ENCODE measurements at places on chromosomes 1 and 21.

DNA sequence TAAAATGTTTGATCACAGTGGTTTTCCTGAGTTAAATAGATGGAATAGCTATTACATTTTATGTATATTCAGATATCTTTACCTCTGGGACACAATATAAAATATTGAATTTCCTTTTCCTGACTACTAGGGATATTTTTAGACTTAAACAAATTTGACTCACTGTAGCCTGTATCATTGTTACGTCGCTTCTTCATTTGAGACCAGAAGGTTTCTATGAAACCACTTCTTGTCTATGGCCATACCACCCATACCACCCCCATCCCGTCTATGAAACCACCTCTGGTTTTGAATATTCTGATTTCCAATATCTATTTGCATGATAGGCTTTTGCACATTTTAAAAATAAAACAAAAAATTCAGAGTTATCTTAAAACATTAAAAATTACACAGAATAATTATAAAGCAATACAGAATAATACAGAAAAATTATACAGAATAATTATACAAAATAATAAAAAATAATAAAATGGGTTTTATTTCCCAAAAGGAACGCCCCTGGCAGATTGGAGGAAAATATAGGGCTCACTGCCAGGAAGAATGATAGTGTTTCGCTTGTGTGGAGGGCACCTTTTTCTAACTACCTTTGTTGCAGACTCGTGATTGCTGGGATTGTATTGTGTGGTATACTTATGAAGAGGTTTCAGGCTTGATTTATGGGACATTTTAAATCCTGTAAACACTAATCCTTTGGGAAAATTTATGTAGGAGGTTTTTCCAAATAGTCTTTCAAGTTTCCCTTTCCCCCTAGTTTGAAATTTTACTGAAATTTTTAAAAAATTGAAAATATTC, 4.7 kb downstream of the SPEN start:
- DNase-seq, result no peak

DNA sequence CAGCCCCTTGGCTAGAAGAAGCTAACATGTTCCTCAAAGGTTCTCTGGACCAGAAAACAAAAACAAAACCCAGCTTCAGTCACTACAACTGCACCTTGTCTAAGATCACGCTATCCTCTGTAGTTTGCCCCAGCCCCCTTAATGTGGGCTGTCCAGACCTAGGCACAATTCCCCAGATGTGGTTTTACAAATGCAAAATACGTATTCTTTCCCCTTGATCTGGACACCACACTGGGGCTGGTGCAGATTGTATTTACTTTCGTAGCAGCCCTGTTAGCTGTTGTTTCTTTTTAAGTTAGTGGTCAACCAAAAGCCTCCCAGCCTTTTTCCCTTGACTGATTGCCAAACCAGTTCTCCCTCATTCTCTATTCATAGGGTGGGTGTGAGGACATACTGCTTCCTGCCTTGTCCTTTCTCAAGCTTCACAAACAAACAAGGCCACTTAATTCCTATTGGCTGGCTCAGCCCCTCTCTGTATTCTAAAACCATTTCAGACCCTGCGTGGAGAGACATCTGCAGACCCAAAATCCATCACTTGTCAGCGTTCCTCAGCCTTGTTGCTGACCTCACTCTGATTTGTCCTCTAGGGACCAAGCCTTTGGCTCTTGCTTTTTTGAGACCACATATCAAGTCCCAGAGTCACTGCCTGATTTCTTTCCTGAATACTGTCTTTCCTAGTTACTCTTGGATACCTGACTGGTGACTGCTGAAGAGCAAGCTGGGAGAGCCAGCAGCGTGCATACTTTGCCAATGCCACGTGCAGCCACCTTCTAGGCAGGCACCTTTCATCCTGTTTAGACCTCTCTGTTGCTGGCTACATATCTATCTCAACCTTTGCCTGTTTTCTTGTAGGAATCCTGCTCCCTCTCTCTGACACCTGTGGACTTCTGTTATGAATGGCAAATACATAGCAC, 96.4 kb upstream of the RAB3GAP2 start:
- no peak for DNase-seq

- no peak for DNase-seq
These were observed 760 bp upstream of the TINAGL1 start for GRCh38 chr1:31575369-31576140.

GRCh38 chr1:78619803-78620579, at the start of gene IFI44L:
TSS of gene IFI44L (plus strand) at chr1:78620448. CDS start at chr1:78627916, 7,468 bp downstream.
- DNase-seq, result peak; percentile 72

DNA sequence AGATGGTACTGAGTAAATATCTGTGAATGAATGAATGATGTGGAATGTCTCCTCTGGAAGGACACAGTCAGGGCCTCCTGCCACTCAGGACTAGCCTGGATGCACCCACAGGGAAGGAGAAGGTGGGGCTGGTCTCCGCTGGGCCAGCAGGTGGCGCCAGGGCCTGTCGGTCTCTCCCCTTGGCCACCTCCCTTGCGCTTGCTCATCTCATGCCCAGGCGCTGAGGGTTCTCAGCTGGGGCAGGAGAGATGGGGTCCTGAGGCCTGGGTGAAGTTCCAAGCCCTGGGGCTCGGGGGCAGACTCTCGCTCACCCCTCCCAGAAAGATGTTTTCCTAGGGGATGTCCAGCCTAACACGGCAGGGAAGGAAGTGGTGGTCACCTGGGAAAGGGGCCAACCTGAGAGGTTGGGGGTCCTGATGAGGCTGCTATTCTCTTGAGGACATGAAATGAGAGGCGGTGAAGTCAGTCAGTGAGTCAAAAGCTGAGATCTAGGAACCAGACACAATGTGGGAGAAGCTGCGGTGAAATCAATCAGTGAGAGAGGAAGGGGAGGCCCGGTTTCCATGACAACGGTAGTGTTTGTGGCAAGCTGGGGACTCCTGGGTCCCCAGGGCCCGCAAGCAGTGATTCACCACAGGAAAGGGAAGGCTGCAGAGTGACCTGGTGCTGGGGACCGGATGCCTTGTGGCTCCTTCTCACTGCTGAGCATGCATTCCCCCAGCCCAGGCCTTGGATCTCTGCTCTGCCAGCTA, 14.6 kb upstream of the MEX3A start:
- DNase-seq, result peak; percentile 95

DNA sequence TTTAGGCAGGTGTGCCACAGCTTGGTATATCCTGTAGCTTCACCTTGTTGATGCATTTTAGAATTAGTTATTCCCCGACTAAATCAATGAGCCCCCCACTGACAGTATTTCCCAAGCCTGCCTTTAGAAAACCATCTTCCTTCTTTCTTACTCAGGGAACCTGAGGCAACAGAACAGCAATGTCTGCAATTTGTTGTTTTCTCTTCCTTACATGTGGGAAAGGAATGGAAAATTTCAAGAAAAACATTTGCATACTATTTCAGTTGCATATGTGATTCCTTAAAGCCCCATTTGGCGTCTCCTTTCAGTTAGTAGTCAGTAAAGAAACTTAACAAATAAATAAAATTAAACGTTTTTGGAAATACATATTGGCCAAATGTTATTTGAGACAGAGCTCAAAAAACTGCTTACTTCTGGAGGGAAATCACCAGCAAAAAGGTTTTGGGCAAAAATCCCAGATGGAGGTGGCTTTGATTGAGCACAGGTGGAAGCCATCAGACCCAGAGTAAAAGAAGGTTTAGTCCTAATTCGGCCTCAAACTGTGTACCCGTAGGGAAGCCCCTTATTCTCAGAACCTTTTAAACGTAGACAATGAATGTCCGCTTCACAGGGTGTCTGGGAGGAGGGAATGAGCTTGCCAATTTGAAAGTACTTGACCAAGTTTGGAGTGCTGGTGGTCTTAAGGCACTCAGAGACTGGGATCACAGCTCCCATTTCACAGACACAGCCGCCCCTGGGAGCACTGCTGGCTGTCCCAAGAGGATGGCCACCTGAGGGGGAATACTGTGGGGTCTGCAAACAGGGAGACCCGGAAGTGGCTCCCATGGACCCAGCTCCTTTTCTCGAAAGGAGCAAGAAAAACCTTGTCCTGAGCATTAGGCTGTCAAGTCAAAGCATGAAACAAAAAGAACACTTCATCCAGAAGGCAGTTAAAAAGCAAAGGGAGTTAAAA, 9.4 kb downstream of the LHX4 start:
- DNase-seq, result no peak

GRCh38 chr1:62882201-62883104, 98.5 kb downstream of the ATG4C start:
- no peak for DNase-seq

DNA sequence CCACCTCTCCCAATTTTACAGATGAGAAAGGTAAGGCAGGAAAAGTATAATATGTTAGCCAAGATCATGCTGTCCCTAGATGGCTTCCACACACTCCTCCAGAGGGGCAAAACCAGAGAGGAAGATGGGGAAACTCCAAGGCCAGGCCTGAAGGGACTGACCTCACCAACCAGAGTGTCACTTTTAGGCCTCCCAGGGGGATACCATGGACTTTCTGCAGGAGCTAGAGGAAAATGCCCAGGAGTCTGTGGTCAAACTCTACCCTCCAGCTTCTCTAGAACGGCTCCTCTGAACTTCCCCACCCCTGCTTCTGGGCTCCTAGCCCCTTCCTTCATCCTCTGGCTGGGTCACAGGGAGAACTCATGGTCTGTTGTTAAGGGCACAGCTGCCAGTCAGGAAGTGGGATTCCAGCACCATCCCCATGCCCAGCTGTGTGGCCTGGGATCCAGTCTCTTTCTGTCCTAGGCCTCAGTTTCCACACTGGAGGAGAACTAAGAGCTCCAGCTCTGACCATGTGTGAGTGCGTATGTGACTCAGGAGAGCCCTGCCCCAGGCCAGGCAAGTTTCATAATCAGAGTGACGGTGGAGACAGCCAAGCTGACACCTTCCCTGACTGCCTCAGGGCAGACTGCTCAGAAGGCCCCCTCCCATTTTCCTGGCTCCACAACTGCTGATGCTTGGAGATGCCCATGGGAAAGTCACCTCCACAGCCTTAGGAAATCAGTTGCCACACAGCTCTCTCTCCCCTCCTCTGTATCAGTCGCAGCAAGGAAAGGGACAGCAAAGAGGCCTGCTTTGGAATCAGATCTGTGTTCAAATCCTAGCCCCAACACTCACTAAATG, 1.9 kb downstream of the IGSF8 start:
- DNase-seq, result no peak

GRCh38 chr1:226985239-226985838, 45.2 kb downstream of the COQ8A start:
- DNase-seq, result no peak
